Endodermal cell (in vitro differentiated cells): ENCODE measurements at places on chromosomes 11 and 22. TPM values are rescaled to one million over a fixed set of nuclear protein-coding genes. Genes with fewer than 3 reads are reported as not detected.
A peak's percentile ranks its signal among the peaks of the same experiment; 100 is the strongest.

GRCh38 chr11:46105926-46106325 is 15.3 kb downstream of the PHF21A start:
- DNase-seq, result no peak

DNA sequence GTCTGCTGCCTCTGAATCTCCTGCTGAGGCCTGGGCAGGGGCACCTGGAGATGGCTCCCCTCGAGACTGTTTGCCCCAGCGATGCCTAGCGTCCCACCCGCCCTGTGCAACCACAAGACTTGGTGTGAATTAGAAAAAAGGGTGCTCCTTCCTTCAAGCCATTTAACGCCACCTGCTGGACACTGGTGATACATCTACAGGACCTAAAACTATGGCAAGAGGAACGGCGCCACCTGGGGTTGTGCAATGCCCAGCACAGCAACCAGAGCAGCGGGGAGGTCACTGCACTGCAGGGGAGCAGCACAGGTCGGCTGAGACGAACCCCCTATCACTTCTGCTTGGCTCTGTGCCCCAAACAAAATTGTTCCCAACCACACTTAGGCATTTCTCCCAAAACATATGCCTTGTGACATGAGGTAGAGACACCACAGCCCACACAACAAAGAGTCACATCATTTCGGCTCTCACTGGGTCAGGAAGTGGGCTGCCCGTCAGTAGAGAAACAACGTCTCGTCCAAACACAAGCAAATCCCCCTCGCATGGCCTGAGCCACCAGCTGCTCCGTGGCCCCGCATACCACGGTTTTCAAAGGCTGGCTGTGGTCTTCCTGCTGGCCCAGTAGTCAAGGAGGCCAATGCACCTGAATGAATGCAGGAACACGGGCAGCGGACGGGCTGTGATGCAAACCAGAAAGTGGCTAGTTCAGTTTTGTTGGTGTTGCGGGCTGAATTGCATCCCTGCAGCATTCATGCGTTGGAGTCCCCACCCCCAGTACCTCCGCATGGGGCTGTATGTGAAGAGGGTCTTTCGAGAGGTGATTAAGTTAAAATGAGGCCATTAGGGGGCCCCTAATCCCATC is 171.9 kb downstream of the SHANK2 start:
- peak; percentile 93 for DNase-seq

GRCh38 chr11:6604081-6604626 is 580 bp downstream of the ILK start:
- peak; percentile 79 for DNase-seq

DNA sequence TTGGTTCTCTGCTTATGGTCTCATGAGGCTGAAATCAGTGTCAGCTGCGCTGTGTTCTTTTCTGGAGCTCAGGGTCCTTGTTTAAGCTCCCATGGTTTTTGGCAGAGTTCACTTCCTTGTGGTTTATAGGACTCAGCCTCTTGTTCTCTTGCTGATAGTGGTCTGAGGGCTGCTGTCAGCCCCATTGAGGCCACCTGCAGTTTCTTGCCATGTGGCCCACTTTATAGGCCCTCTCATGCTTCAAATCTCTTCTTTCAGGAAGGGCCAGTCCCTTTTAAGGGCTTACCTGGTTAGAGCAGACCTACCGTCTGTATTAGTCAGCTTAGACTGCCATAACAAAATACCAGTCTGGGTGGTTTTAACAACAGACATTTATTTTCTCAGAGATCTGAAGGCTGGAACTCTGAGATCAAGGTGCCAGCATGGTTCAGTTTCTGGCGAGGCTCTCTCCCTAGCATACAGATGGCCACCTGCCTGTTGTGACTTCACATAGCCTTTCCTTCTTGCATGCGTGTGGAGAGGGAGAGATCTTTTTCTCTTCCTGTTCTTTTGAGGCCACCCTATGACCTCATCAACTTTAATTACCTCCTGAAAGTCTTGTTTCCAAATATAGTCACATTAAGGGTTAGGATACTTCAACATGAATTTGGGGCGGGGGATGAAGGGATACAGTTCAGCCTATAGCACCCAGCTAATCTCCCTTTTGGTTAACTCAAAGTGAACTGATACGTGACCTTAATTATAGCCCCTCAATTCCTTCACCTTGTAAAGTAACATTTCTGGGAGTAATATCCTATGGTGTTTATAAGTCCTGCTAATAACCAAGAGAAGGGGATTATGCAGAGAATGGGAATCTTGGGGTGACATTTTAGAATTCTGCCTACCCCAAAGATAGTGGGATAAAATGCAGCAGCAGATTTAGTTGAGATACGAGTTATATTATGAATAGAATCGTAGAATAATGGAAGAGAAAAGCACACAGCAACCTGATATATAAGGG is 131.8 kb downstream of the UVRAG start:
- DNase-seq, result peak; percentile 48

DNA sequence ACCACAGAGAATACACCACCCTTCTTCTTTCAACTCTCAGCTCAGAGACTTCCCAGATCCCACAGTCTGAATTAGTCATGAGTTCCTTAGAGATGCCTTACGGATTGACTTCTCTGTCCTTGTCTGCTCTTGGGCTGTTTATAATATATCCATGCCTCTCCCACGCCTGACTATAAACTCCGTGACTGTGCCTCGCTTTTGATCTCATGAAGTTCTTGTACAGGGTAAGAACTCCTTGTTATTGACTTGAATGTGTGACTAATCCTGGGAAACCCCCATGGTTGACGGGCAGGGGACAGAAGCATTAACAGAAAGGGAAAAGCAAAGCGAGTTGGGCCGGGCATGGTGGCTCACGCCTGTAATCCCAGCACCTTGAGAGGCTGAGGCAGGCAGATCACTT is 62.4 kb upstream of the POU2AF1 start:
- DNase-seq, result no peak

- DNase-seq, result no peak
These were observed 20.1 kb upstream of the SYTL2 start for GRCh38 chr11:85831050-85831449.

DNA sequence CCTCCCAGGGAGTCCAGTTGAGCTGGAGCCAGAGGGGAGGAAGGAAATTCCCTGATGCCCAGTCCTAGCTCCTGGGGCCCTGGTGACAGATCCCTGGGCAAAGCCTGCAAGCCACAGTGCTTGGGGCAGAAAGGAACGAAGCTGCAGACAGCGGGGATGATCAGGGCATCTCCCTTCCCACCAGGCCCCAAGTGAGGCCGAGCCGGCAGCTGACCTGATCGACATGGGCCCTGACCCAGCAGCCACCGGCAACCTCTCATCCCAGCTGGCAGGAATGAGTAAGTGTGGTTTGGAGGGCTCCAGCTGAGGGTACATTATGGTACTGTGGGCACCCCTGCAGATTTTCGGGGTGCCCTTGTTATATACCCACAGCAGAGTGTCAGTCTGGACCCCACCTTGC is 33.5 kb downstream of the TOM1 start:
- DNase-seq, result no peak

GPHA2 gene
- not detected in 3 replicates for total RNA-seq

PANX3 gene
- not detected in 3 replicates for total RNA-seq

AIFM3 gene
- 1.3 and 1.8 TPM in 2 replicates for total RNA-seq

KAT5 gene
- 42.2 to 55.3 TPM (median 48.8 TPM) in 3 replicates for total RNA-seq
